ENCODE measurements at places on chromosomes 16 and 17.

GRCh38 chr16:69049603-69050375 is 55.7 kb upstream of the HAS3 start:
- DNase-seq, result no peak

GRCh38 chr17:78736526-78737079 is 45.5 kb downstream of the CYTH1 start:
- DNase-seq, result no peak

DNA sequence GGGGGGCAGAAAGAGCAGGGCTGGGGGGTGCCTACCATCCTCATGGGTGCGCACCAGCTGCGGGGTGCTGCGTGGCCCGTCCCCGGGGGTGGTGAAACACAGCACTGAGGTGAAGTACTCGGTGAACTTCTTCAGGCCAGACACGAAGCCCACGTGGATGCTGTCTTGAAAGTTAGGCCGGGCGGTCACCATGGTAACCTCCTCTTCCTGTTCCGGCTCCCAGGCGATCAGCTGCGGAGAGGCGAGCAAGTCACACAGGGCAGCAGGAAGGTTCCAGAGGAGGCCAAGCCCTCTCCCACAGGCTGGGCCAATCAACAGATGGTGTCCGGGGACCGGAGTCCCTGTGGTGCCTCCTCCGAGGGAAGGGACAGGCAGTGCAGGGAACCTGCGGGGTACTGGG is 90.1 kb upstream of the CDC42EP4 start:
- DNase-seq, result no peak

DNA sequence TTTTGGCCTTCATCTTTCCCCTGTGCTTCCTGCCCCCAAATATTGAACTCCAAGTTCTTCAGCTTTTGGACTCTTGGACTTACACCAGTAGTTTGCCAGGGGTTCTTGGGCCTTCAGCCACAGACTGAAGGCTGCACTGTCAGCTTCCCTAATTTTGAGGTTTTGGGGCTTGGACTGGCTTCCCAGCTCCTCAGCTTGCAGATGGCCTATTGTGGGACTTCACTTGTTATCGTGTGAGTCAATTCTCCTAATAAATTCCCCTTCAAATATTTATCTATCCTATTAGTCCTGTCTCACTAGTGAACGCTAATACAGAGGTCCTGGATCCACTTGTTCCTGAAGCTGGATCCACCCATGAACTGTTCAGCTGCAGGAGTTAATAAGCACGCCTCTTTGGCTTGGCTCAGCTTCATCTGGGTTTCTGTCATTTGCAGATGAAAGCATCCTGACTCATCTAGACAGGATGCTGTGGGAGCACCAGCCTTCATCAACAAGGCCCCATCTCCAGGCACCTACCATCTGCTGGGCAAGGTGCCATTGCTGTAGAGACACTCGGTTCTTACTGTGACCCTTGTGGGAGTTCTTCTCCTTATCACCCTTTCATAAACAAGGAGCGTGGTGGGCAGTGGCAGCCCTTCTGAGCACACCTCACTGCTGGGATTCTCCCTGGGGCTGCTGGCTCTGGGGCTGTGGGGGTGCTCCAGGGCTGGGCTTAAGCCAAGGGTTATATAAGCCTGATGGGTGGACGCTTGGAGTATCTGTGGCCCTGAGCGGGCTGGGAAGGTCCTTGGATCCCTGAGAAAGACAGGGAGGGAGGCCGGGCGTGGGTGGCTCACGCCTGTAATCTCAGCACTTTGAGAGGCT is 23.1 kb downstream of the LAT start:
- no peak for DNase-seq

DNA sequence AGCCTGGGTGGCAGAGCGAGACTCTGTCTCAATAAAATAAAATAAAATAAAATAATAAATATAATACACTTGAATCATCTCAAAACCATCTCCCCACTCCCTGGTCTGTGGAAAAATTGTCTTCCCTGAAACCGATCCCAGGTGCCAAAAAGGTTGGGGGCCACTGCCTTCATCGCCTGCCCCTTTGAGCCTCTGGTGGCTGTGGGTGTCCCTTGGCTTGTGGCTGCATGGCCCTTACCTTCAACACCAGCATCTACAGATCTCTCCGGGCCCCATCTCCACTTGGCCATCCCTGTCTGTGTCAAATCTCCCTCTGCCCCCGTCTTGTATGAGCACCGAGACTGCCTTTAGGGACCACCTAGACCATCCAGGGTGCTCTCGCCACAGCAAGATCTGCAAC is 177.3 kb downstream of the SEC14L1 start:
- DNase-seq, result no peak

Data from HuH-7.5 (cell line).